ENCODE measurements at places on chromosomes 6 and 20.

- DNase-seq = no peak
Measured at GRCh38 chr20:47016068-47016664, 121.5 kb downstream of the EYA2 start.

- no peak for DNase-seq
Measured at GRCh38 chr6:139923964-139924475, 549.6 kb upstream of the CITED2 start.

GRCh38 chr6:170404036-170404435 is 97.5 kb downstream of the FAM120B start:
- DNase-seq = no peak

DNA sequence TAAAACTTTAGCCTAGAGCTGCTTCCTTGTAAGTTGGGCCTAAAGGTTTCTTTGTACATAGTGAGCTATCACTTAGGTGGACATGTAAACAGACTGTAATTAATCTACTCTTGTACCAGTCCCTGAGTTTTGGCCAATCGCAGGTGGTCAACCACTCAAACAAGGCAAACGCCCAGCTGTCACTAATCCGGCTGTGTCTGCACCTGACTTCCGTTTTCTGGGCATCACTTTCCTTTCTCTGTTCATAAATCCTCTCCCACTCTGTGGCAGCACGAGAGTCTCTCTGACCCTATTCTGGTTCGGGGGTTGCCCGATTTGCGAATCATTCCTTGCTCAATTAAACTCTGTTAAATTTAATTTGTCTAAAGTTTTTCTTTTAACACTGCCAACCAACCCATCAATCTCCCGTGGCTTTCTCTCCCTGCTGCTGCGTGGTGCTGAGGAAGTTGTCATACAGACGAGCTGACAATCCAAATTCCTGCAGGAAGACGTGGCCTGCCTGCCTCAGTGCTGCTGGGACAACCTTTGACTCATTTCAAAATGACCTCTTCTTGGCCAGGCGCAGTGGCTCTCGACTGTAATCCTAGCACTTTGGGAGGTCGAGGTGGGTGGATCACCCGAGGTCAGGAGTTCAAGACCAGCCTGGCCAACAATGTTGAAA is 206.3 kb downstream of the QKI start:
- no peak for DNase-seq

GRCh38 chr6:30769088-30769852 is 24.9 kb upstream of the IER3 start:
- DNase-seq = peak; percentile 22

DNA sequence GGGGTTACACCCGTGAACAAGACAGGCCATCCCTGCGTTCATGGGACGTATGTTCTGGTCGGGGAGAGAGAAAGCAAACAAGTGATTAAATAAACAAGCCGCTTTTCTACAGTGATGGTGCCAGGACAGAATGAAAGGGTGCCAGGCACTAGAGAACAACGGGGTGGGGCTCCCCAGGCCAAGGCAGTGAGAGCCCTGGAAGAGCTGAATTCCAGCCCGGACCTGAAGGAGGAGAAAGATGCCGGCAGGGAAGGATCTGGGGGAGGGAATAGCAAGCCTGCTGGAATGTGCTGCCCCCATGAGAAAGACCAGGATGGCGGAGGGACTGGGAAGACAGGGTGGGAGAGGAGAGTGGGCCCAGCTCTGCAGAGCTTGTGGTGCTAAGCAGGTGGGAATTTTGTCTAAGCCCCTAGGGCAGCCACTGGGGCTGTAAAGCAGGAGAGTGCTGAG is 7.5 kb downstream of the SNAI1 start:
- no peak for DNase-seq

- peak; percentile 37 for DNase-seq
Measured at GRCh38 chr20:8330785-8331695, 199.0 kb downstream of the PLCB1 start.

DNA sequence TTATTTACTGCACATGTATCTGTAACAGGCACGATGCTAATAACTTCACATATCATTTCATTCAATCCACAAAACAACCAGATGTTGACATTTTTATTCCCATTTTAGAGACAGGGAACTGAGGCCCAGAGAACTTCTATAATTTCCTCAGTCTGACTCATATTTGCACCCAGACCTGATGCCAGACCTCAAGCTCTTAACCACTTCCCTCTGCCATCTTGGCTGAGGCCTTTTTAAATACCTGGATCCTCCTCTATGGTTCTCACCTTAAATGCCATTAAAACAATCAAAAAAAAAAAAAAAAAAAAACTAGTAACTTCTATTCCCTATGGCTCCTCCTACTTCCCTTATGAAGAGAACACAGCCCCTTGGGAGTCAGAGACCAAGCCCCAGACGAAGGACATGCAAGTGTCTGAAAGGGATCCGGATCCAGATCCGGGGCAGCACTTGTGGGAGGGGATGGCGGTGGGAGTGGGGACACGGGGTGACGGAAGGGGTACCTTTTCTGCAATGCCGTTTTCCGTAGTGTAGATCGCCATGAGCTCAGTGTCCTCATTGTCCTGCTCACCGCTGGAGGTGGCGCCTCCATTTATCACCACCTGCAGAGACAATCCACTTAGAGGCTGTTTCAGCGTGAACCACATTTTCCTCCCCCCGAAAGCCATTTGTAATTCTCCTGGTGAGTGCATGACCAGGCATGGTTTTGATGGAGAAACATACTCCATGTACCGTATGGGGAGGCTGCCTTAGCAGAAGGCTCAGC is 88.7 kb downstream of the SLC23A2 start:
- no peak for DNase-seq

GRCh38 chr6:52284131-52284459 is 447 bp downstream of the MCM3 start:
- peak; percentile 59 for DNase-seq

DNA sequence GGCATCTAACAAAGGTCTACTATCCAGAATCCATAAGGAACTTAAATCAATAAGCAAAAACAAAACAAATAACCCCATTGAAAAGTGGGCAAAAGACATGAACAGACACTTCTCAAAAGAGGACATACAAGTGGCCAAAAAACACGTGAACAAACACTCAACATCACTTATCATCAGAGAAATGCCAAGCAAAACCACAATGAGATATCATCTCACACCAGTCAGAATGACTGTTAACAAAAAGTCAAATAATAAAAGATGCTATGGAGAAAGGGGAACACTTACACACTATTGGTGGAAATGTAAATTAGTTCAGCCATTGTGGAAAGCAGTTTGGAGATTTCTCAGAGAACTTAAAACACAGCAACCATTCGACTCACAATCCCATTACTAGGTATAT is 19.4 kb upstream of the VNN1 start:
- no peak for DNase-seq

DNA sequence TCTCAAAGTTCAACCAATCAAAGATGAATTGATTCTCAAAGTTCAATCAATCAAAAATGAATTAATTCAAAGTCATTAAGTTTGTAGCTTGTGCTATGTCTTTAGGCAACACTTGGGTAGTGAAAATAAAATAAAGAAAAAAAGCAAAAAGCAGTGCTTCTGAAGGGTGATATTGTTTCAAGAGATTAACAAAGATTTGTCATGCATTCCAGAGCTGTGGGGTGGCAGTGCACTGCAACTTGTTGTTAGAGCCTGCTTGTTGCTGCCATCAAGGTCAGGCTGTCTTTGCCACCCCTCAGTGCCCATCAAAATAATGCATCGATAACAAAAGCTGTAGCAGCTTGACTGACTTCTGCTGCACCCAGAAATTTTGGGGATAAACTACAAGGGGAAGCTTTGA is 128.6 kb downstream of the RNF144B start:
- no peak for DNase-seq

Measured in NCI-H446 (cell line).